ENCODE measurements at places on chromosomes 7 and 10.
A peak's percentile ranks its signal among the peaks of the same experiment; 100 is the strongest.

- DNase-seq = peak; percentile 42
Observed at GRCh38 chr10:93481637-93482144, 443 bp downstream of the MYOF start.

GRCh38 chr10:23194966-23195845, 3.1 kb downstream of the PTF1A start:
- DNase-seq = no peak

DNA sequence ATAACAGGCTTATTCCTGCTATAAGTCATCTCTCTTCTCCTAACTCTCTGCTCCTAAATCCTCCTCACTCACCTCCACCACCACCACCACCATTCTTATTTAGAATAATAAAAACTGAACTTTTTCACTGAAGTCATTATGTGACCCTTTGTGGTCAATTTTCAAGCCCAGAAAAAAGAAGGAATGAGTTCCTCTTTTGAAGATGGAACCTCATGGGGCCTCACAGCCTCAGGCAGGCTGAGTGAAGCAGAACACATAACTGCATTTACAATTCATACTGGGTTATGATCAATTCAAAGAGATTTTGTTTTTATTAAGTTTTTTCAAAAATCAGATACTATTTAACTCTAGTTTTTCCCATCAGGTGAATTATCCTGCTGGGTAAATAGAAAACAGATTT, 29.8 kb downstream of the PNLIPRP3 start:
- no peak for DNase-seq

DNA sequence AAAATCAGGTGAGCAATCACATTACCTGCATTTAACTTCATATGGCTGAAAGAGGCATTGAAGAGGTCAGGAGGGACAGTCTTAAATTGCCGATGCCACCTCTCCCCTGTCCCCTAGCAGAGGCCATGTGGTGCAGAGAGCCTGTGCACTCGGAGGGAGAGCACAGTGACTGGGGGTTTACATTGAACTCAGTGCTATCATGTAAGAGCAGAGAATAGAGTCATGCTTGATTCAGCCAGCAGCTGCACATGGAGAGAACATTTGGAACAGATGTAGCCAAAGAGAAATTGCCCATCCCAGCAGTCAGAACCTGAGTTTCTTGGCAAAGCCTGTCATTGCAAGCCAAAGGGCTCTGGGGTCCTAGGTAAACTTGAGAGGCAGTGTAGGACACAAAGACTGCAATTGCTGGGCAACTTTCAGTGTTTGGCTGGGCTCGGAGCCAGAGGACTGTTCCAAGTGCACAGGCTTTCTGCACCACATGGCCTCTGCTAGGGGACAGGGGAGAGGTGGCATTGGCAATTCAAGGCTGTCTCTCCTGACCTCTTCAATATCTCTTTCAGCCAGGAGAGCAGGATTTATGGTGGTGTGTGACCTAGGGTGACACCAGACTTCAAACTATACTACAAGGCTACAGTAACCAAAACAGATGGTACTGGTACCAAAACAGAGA, 267.1 kb downstream of the REEP3 start:
- no peak for DNase-seq

GRCh38 chr7:99476107-99476506, 3.4 kb downstream of the ZNF789 start:
- DNase-seq = no peak

GRCh38 chr7:155800301-155800700, 12.0 kb downstream of the SHH start:
- DNase-seq = no peak

DNA sequence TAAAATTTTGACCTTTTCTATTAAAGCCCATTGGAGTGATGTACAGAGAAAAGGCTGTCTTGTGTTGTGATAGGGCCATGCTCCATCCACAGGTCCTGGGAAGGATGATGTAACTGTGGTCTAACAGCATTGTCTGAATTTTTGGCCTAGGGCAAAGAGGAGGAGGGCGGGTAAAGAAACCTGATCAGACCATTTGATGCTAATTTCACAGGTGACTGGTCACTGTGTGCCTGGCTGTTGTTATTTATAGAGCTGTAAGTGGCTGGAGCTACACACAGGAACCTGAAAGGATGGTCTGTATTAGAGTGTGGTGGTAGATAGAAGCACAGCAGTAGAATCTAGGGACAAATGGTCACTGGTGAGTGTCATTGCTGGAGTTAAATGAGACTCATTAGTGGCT, 182.1 kb downstream of the AUTS2 start:
- peak; percentile 4 for DNase-seq

DNA sequence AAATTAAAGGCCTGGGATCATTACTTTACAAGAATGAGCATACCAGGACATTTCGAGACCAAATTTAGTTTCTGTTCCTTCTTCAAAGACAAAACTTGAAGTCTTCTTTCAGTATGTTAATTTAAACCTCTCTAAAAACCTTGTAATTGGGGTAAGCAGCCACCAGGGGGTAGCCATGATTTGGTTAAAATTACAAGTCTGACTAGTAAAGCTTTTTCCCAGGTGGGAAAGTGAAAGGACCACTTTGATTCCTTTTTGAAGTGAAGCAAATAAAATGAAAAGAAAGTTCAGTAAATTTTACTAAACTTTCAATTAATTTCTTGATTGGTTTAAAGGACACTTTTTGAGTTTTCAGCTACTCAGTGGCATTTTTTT, 294.3 kb downstream of the BBS9 start:
- DNase-seq = peak; percentile 8

DNA sequence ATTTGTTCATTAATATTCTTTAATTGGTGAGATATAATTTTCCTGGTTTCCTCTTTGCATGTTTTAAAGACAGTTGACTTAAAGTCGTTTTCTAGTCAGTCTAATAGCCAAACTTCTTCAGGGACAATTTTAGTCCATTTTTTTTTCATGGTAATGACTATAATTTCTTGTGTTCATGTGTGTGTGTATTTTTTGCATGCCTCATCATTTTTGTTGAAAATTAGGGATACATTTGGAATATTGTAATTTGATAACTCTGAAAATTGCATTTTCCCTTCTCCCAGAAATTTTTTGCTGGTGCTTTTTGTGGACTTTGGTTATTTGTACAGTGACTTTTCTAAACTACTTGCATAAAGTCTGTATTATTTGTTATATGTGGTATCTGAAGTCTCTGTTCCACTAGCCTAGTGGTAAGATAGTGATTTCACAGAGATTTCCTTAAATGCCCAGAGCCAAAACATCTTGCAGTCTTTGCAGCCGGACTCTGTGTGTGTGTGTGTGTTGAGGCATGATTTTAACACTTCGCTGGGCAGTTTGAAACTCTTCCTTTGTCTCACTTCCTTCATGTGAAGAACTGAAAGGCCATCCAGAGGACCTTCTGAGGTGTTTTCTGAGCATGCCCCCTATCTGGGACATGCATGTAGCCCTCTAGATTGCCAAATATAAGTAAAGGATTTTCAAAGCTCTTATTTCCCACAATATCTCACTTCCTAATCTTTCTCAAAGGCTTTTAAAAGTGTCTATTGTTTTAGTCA, 40.9 kb upstream of the ZNF365 start:
- no peak for DNase-seq

GRCh38 chr10:15541376-15541775, 170.3 kb upstream of the FAM171A1 start:
- no peak for DNase-seq

- DNase-seq = no peak
Observed at GRCh38 chr10:24496906-24497305, 226.8 kb downstream of the ARHGAP21 start.

DNA sequence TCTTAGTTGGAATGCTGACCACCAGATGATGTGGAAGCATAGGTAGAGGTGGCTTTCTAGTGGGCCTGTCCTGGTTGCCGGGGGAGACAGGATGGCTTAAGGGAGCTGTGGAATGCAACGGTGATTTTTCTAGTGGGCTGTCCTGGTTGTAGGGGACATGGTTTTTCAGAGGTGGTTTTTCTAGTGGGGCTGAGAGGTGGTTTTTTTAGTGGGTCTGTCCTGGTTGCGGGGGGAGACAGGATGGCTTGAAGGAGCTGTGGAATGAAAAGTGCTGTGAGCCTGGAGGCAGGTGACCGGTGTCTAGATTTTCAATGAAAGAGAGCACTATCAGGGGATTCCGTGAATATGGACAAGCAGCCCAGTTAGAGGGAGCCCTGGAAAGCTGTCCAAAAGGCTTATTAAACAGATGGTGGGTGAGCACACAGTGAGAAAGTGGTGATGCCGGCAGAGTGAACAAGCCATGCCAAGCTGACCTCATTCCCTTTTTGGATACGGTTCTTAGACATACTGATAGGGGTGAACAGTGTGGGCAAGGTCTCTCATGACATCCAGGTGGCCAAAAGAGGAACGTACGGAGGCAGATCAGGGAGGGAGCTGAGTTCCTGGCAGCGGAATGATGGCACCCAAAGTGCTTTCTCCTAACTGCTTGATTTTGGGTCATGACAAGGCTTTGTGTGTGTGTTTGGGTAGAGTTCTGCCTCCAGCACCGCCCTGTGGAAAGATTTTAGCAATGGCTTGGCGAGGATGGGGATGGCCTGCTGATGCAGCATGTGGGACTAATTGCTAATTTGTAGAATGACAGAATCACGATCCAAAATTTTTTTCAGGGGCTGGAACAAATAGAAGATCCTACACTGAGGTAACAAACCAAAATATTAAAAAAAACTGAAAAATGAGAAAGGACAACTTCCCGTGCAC, 126.6 kb downstream of the TMEM178B start:
- no peak for DNase-seq

GRCh38 chr10:16195178-16195769, 241.5 kb upstream of the PTER start:
- no peak for DNase-seq

DNA sequence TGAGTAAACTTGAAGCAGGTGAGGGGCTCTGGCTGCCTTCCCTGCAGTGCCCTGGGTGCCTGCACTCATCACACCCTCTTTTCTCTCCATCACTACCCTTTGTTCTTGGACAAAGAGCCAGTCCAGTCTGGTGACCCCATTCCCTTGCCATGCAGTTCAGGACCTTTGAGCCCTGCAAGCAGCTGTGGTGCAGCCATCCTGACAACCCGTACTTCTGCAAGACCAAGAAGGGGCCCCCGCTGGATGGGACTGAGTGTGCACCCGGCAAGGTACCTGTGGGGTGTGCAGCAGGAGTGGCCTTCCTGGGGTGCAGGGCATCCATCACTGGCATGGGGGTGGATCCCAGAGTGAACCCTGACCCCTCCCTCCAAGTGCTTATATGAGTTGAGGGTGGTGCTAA, 48.7 kb downstream of the TBATA start:
- DNase-seq = no peak

DNA sequence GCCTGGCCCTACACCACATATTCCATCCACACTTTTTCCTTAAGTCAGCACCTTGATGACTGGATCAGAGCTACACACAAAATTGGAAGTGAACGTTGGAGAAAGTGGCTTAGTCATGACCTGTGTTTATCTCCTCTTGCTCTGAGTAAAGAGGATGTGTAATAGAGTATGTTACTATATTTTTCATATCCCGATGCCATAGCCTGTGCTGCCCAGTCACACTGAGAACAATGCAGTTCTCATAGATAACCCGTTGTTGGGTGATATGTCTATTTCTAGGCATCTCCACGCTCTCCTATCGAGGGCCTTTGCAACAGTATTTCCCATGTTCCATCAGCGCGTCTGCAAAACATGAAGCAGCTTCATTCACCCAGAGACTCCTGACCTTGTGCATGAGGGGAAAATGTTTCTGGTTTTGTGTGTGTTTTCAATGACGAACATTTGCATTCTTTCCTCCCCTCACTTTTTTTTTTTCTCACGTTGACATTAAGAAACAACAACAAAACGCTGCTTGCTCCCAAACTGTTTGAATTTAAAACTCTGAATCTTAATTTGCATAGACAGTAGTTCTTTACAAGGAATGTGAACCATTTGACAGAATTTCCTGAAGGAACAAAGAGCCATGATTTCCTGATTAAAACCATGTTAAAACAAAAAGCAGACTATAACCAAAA, 43.4 kb downstream of the GRK5 start:
- DNase-seq = peak; percentile 53
